GDM1 (cell line): ENCODE measurements at places on chromosomes 6 and 20.

- DNase-seq = no peak
Measured at GRCh38 chr20:52622081-52622480, 350.1 kb upstream of the TSHZ2 start.

DNA sequence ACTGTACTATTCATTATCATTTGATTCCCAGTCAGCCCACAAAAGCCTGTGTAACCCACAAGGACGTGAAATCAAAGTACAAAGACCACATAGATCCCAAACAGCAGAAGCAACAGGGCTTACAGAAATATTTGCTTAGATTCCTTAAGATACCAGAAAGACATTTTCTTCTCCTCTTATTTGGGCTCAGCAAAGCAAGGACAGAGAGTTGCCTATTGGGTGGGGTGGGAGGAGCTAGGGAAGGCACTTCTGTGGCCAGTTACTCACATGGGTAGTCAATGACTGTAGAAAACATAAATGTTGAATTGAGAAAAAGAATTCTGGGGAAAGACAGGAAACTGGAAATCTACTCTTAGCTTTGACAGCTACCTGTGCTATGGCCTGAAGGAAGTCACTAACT, 19.8 kb downstream of the PDE7B start:
- no peak for DNase-seq

- DNase-seq = no peak
Measured at GRCh38 chr6:30067460-30068139, 602 bp downstream of the PPP1R11 start.

- no peak for DNase-seq
Measured at GRCh38 chr6:137740091-137740755, 126.8 kb upstream of the TNFAIP3 start.

DNA sequence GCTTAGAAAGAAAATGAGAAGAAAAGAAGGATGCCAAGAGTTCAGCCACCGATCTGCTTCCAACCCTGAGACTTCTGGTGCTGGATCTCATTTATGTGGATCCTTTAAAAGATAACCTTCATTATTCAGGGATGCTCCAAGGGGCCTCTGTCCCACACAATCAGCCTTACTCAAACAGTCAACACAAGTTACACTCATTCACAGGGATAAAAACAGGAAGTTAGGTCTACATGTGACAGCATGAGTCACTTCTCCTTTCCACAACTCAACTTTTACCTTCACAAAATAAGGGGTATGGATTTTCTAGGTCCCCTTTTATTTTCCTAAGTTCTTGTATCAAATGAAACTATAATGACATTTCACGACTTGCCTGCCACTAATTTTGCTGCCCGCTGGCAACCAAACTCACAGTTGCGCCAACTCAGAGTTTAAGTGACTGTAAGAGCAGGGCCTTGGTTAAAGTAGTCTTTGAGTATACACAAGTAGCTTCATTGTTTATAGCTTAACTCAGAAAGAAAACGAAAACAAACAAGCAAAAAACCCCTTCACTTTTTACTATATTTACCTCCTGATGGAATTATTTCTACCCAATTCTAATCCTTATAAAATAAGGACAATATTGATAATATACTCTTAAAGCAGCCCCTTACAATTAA, 278.8 kb upstream of the RUNX2 start:
- peak; percentile 41 for DNase-seq

DNA sequence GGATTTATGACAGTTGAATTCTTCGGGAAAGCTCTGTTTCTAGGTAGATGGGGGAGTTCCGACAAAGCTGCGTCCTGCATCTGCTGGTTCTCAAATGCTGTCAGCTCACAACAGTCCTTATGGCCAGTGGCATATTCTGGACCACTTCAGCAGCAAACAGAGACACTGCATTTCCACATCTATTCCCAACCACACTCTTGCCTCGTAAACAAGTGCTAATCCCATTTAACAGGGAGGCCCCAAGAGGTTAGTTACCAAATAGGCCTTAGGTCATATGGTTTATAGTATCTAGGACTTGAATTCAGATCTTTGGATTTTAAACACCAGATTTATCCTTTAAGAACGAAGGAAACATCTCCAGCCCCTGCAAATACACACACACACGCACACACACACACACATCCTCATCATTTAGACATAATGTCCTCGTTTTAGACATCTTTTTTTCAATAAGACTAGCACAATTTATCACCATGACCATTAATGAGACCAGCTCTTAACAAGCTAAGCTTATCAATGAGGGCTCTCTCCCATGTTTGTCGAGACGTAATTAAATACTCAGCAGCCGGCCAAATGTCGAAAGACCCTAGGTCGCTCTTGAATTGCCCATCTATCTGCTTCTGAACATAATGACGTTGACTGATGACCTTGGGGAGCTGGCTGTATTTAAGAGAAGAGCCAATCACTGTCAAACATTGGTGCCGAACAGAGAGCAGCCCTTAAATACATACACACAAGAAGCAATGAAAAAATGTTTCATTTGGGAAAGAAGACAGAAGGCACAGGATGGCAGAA, 84.5 kb downstream of the PSMG4 start:
- no peak for DNase-seq

GRCh38 chr6:150370112-150370511, 1.3 kb downstream of the IYD start:
- DNase-seq = no peak

DNA sequence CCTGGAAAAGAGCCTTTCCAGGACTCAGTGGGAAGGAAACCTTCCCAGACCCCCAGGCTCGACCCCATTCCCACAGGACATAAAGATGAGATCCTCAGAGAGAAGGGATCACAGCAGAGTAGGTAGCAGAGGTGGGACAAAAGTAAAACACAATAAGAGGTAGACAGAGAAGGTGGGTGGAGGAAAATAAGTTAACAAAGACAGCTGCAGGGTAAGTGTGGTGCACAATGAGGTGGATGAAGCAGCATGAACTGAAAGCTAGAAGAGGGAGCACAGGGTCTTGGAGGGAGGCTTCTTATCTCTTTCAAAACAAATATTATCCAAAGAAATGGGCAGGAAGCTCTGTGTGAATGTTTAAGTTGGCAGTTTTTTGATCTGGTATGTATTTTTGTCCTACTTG, 14.0 kb upstream of the MAP7 start:
- no peak for DNase-seq

DNA sequence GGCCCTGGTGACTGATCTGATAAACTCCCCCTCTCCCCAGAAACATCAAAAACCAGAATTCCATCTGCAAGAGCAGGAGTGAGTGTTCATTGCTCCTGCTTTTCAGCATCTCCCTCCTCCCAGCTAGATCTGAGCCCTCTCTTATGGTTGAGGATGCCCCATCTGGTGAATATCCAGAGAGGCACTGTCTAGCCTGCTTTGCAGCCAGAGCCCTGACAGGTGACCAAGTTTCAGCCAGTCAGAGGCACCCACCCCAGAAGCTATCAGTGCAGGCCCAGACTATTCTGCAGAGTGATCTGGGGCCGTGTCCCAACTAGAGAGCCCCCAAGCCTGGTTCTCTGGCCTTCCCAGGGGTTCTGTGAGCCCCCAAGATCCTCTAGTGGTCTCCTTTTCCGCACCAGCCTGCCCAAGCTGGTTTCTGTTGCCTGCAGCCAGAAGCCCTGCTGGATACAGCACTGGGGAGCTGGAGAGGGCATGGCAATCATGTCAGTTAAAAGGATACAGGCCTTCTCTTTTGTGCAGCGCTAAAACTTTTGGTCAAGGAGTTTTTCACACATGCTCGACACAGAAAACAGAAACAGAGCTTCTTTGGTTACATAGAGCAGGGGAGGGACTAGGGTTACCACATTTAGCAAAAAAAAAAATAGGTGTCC, 6.6 kb upstream of the BMP7 start:
- no peak for DNase-seq

- DNase-seq = no peak
Measured at GRCh38 chr6:35547676-35548075, 35.0 kb upstream of the TULP1 start.

- DNase-seq = no peak
Measured at GRCh38 chr6:27230758-27231111, 16.8 kb upstream of the PRSS16 start.

GRCh38 chr20:31908016-31908415, 37.6 kb downstream of the TTLL9 start:
- no peak for DNase-seq

GRCh38 chr20:46423882-46424482, 17.6 kb upstream of the ELMO2 start:
- no peak for DNase-seq
